Small intestine (tissue), 16 donors: ENCODE measurements at places on chromosomes 11 and 22.

- peak overlapping the region; percentile 77 for H3K27ac ChIP-seq
- no peaks in the 10 kb centered on the region for H3K27me3 ChIP-seq
- no peak overlapping the region for H3K4me3 ChIP-seq
- no peaks in the 10 kb centered on the region for H3K36me3 ChIP-seq
Measured at GRCh38 chr11:2460540-2461252, 15.9 kb downstream of the KCNQ1 start.

DNA sequence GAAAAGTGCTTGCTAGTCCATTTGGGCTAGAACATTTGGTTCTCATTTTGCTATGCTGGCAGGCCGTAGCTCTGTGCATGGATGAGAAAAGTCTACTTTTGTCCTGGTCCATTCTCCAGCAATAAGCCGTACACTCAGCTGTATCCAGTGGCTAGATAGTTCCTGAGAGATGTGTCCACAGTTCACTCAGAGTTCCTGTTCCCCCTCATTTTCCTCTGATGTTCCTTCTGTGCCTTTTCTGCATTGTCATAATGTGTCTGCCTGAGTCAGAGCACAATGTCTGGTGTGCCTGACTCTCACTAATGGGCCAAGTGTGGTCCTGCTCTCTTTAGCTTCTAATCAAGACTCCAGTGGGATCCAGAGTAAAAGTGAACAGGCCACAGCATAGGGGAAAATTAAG lies 215.7 kb upstream of the CTSC start:
- H3K36me3 ChIP-seq = no peaks in the 10 kb centered on the region
- H3K4me3 ChIP-seq = no peak overlapping the region
- no peak overlapping the region for H3K27ac ChIP-seq

DNA sequence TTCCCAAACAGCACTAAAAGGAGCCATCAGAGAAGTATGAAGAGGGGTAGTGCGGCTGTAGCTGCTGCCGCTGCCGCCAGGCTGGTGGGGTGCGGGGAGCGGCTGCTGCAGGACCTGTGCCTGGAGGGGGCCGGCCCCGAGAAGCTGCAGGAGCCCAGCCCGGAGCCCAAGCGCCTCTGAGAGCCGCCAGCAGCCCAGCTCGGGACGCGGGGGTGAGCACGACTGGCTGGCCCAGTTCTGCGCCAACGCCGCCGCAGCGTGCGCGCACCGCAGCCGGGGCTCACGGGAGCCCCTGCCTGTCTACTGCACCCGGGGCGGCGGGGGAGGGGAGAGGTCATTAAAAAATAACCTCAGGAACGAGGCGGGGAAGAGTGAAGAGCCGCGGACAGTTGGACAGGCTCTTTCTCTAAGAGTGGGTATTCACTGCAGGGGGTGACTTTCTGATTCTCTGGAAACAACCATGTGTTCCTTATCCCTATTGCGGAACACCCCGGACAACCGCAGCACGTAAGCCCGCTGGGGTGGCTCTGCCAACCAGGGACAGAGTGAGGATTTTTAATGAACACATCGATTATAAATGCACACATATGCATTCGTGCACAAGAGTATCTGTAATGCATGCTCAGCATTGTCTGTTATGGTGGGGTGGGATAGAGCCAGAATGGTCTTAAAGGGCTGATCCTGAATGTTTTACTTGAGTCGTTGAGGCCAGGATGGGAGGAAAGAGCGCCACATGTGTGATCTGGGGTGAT lies 453 bp downstream of the GAS2 start:
- H3K4me3 ChIP-seq = peak overlapping the region; percentile 51
- no peaks in the 10 kb centered on the region for H3K4me1 ChIP-seq
- H3K27me3 ChIP-seq = peaks cover 8% of the 10 kb centered on the region
- peak; percentile 75 for DNase-seq

- DNase-seq = peak; percentile 72
- peaks cover 29% of the 10 kb centered on the region for H3K4me1 ChIP-seq
- H3K27ac ChIP-seq = peak overlapping the region; percentile 78
- H3K27me3 ChIP-seq = no peaks in the 10 kb centered on the region
Measured at GRCh38 chr11:8765294-8765693, 82.7 kb downstream of the RPL27A start.

GRCh38 chr11:65868076-65868667 lies 4.4 kb downstream of the EFEMP2 start:
- H3K36me3 ChIP-seq = peaks cover 72% of the 10 kb centered on the region
- H3K27me3 ChIP-seq = peaks cover 10% of the 10 kb centered on the region
- H3K27ac ChIP-seq = no peak overlapping the region
- H3K4me1 ChIP-seq = no peaks in the 10 kb centered on the region

- H3K36me3 ChIP-seq = peaks cover 6% of the 10 kb centered on the region
- no peaks in the 10 kb centered on the region for H3K27me3 ChIP-seq
- no peak overlapping the region for H3K27ac ChIP-seq
- DNase-seq = no peak
- no peak overlapping the region for H3K4me3 ChIP-seq
Measured at GRCh38 chr11:117189191-117189940, 9.8 kb upstream of the TAGLN start.

DNA sequence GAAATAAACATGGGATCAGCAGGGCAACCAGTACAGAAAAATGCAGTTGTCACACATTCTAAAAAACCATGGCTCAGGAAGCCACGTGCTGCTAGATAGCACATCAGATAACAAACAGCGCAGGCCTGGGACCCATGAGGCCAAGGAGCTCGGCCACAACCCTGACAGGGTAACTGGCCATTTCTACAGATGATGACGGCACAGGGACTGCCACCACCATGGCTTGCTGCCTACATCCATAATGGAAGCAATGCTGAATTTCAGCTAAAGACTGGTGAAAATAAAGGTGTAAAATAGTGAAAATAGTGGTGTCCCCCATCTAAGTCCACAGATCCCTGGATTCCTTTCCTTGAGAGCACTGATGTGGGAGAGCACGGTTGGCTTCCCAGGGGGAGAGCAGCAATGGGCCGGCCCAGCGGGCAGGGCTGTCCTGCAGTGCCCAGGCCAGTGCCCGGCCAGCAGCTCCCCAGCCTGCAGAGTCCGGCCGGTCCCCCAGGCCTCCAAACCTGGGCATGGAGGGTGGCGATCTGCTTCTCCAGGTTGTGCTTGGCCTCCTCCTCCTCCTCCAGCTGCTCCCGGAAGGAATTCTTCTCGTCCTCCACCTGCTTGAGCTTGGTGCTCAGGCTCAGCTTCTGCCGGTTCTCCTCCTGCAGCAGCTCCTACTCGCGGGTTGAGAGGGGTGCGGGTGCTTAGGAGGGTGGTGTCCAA lies 40.0 kb downstream of the APOL1 start:
- H3K27ac ChIP-seq = no peak overlapping the region
- H3K4me1 ChIP-seq = no peaks in the 10 kb centered on the region
- DNase-seq = no peak
- H3K36me3 ChIP-seq = peaks cover 60% of the 10 kb centered on the region
- no peaks in the 10 kb centered on the region for H3K27me3 ChIP-seq
- no peak overlapping the region for H3K4me3 ChIP-seq

GRCh38 chr11:19838994-19839768 lies 126.5 kb downstream of the NAV2 start:
- no peaks in the 10 kb centered on the region for H3K27me3 ChIP-seq
- H3K36me3 ChIP-seq = no peaks in the 10 kb centered on the region
- no peak overlapping the region for H3K27ac ChIP-seq
- H3K4me1 ChIP-seq = no peaks in the 10 kb centered on the region

DNA sequence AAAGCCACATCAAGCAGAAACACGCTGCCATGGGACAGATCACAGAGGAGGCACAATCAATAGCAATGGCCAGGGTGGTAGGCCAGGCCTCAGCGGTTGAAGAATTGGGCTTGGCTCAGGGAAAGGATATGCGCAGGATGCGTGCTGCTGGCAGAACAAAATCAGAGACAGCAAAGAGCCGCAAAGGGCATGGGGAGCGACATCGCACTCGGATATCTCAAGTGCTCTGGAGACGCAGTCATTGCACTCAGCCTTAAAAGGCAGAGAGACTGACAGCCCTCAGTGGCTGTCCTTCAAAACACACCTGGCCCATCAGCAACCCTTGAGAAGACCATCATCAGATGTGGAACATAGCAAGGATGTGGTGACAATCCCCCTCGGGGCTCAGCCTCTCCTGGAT lies 50.5 kb downstream of the CSNK2A3 start:
- H3K4me3 ChIP-seq = no peak overlapping the region
- no peak for DNase-seq
- no peaks in the 10 kb centered on the region for H3K4me1 ChIP-seq
- no peak overlapping the region for H3K27ac ChIP-seq

- no peaks in the 10 kb centered on the region for H3K4me1 ChIP-seq
- H3K4me3 ChIP-seq = no peak overlapping the region
- DNase-seq = no peak
- no peak overlapping the region for H3K27ac ChIP-seq
- H3K36me3 ChIP-seq = no peaks in the 10 kb centered on the region
- no peaks in the 10 kb centered on the region for H3K27me3 ChIP-seq
Measured at GRCh38 chr11:43866520-43866919, 14.1 kb upstream of the ALKBH3 start.

DNA sequence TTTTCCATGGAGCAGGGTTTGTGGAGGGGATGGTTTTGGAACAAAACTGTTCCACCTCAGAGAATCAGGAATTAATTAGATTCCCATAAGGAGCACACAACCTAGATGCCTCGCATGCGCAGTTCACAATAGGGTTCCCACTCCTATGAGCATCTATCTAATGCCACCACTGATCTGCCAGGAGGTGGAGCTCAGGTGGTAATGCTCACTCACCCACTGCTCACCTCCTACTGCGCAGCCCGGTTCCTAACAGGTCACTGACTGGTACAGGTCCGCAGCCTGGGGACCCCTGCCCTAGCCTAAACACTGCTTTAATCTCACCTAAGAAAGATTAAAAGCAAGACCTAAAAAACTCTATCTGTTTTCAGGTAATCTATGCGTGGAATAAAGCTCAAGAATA lies 553.0 kb downstream of the JRKL start:
- no peak overlapping the region for H3K4me3 ChIP-seq
- DNase-seq = no peak
- H3K27me3 ChIP-seq = no peaks in the 10 kb centered on the region
- H3K36me3 ChIP-seq = no peaks in the 10 kb centered on the region
- H3K27ac ChIP-seq = no peak overlapping the region
- no peaks in the 10 kb centered on the region for H3K4me1 ChIP-seq
